Hematopoietic multipotent progenitor cell treated with erythropoietin and hydrocortisone succinate and interleukin-3 and kit ligand, for 17 days (in vitro differentiated cells): ENCODE measurements at places on chromosomes 12 and 14.
A peak's percentile ranks its signal among the peaks of the same experiment; 100 is the strongest.

GRCh38 chr14:23009939-23010726 lies at the start of gene C14orf93:
Gene C14orf93, minus strand, starts transcription at chr14:23010143. Its CDS starts 11,120 bp downstream, at chr14:22999023.
- peak; percentile 80 for DNase-seq

GRCh38 chr14:53993920-53994607 lies 37.4 kb upstream of the BMP4 start:
- DNase-seq: no peak

- no peak for DNase-seq
Observed at GRCh38 chr12:61356485-61356884, 903.7 kb upstream of the USP15 start.

DNA sequence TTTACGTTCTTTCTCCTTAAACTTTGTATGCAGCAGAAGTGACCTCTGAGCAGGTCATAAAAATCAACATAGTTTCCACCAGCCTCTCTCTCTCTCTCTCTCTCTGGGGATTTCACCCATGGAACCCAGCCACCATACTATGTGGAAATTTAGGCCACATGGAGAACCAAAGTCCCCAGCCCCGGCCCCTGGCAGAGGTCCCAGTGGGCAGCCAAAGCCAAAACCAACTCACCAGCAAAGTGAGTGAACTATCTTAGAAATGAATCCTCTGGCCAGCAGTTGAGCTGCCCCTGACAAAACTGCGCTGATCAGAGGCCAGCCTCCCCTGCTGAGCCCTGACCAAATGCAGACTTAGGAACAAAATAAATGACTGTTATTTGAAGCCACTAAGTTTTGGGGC lies 9.2 kb downstream of the DUSP6 start:
- no peak for DNase-seq

DNA sequence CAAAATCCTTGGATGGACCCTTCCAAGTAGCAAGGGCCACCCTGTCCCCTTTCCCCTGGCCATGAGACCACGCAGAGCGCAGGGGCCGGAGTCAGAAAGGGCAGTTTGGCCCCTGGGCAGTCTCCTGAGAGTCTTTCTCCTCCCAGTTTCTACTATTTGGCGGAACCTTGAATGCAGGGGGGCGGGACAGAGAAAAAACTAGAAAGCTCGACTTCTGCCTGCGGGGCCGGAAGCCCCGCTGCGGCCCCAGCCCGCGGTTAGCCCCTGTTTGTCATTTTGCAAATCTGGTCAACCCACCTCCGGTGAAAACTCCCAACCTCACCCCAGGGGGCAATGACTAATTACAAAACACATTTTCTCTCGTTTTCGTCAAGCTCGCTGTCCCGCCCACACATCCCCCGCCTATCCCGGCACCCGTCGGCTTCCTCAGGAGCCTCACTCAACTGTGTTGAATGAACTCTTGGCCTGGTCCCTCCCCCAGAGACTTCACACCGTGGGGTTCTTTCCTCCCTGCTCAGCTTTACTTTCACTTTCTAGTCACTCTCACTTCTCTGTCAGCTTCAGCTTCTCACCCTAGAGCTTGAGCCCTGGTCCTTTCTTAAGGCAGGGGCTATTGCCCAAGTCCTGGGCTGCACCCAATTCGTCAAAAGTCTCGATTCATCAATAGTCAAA lies 66.7 kb downstream of the IRF2BPL start:
- peak; percentile 34 for DNase-seq

- DNase-seq: no peak
Observed at GRCh38 chr12:116609319-116610114, 50.3 kb downstream of the MAP1LC3B2 start.

DNA sequence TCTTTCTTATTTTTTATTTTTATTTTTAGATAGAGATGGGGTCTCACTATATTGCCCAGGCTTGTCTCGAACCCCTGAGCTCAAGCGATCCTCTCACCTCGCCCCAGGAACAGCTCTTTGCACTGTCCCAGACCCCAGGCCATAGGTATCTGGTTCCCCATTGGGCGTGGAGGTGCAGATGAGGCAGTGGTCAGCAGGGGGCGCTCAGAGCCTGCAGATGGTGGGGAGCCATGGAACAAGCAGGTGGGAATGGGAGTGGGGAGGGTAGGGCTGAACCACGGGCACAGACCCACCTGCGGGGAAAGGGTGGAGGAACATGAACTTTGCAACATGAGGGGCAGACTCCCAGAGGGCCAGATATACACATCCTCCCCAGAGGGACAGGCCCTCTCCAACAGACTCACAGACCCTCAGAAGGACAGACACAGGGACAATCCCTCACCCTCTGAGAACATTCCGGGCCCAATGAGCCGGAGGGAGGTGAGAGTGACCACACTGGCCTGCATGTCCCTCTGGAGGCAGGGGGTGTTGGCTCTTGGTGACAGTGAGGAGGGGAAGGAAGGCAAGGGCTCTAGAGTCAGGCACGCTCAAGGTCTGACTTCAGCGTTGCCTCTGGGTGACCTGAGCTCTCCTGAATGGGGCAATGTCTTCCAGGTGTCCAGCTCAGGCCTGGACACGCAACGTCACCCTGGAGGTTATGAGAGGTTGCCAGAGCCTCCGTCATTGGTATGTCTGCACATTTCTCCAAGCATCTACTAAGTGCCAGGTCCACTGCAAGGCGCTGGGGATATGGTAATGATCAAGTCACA lies 34.9 kb downstream of the KRT80 start:
- peak; percentile 73 for DNase-seq

DNA sequence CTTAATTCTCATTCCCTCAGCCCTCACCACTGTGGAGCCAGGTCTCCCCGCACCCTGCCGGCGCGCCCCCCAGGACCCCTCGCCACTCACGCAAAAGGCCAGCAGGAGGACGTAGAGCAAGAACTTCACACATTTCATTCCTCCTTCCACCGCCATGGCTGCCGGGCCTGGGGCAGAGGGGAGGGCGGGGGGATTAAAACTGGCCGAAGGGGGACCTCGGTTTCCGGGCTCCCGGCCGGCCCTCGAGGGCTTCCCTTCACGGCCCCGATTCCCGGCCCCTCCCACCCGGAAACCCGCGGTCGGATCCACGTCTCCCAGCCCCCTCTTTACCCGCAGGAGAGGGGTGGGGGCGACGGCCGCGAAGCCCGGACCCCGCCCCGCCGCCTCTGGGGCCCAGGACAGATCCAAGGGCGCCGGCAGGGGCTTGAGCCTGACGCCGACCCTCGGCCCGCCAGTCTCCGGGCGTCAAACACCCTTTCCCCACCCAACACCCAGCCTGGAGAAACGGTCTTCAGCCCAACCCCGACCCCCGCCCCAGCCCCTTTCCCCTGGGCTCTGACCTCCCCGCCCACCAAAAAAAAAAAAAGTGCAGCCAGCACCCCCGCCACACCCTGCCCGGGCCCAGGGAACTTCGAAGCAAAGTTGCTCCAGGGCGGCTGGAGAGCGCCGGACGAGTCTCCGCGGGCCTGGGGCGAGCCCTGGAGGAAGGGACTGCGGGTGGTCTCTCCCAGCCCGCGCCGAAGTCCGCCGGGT lies 447 bp downstream of the CD63 start:
- DNase-seq: no peak

DNA sequence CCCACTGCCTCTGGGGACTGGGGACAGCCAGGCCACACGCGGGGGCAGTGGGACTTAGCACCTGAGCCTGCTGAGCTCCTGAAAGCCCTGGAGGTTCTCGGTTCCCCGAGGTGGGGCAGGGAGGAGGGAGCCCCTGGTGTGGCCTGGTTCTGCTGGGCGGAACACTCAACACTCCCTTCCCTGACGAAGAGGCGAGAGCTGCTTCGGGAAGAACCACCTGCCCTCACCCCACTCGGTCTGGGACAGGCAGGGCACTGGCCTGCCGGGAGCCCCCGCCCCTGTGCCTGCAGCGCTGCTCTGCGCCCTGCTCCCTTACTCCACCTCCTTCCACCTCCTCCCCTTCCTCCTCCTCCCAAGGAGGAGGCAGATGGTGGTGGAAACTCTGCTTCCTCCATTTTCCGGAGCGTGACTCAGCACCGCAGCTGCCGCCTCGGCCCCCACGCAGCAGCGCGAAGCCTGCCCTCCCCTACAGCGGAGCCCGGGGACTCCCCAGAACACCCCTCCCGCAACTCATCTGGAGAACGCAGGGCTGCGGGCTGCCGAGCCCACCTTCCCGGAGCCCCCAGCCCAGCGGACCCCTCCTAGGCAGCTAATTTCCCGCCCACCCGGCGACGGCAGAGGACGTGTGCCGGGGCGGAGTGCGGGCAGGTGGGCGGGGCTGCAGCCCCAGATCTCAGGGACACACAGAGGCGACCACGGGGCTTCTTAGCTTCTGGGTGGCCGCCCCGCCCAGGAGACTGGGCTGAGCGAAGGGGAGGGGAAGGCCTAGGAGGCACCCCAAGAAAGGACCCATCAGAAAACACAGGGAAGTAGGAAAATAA lies 11.7 kb upstream of the INF2 start:
- DNase-seq: peak; percentile 90

GRCh38 chr14:77574446-77575115 lies 41.9 kb downstream of the SPTLC2 start:
- no peak for DNase-seq

- DNase-seq: no peak
Observed at GRCh38 chr14:65966188-65966587, 520.0 kb upstream of the CCDC196 start.

- no peak for DNase-seq
Observed at GRCh38 chr12:31874961-31875608, 84.1 kb upstream of the RESF1 start.

DNA sequence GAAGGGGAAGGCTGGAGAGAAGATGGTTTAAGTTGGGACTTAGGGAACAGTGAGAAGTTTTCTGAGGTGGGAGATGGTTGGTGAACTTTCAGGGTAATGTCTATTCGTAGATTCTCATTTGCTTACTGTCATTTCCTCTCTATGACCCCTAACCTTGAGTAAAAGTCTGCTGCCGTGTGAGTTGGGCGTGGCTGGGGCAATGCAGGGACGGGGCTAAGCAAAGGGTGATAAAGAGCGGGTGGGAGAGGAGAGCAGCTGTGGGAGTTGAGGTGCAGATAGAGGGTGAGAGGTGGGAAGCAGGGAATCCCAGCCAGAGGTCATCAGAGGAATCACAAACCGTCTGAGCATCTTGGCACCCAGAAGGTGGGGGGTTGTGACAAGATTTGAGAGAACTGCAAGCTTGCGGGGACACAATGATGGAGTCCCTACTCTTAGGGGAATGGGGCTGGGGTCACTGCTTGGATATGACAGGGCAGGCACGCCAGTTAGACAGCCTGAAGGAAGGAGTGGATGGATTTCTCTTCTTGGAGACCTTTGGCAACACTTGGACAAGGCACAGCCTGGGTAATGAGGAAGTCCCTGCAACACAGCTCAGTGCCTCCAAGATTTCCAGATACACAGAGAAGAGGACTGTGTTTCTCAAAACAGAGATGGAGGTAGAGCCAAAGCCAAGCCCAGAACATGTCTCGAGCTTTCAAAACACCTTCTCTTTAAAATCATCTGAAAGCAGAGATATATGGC lies 45.9 kb upstream of the CTDSP2 start:
- no peak for DNase-seq

GRCh38 chr14:105151838-105152793 lies 16.5 kb downstream of the JAG2 start:
- DNase-seq: no peak

GRCh38 chr14:20719777-20720176 lies 25.9 kb upstream of the EDDM3A start:
- DNase-seq: no peak

DNA sequence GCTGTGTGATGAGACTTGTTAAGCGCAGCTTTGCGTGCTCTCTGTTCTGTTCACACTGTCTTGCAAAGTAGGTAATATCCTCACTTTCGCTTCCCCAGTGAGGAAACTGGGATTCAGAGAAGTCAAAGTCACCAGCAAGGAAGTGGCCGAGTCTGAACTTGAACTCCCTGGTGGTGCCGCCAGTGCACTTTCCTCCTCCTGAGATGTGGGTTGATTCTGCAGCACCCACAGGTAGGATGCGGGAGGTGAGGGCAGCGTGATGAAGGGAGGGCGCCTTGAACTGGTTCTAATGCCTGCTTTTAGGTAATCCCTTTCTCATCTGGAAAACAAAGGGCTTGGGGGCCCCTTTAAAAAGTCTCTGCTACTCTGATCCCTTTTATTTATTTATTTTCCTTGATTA lies 54.9 kb upstream of the IGF1 start:
- no peak for DNase-seq

DNA sequence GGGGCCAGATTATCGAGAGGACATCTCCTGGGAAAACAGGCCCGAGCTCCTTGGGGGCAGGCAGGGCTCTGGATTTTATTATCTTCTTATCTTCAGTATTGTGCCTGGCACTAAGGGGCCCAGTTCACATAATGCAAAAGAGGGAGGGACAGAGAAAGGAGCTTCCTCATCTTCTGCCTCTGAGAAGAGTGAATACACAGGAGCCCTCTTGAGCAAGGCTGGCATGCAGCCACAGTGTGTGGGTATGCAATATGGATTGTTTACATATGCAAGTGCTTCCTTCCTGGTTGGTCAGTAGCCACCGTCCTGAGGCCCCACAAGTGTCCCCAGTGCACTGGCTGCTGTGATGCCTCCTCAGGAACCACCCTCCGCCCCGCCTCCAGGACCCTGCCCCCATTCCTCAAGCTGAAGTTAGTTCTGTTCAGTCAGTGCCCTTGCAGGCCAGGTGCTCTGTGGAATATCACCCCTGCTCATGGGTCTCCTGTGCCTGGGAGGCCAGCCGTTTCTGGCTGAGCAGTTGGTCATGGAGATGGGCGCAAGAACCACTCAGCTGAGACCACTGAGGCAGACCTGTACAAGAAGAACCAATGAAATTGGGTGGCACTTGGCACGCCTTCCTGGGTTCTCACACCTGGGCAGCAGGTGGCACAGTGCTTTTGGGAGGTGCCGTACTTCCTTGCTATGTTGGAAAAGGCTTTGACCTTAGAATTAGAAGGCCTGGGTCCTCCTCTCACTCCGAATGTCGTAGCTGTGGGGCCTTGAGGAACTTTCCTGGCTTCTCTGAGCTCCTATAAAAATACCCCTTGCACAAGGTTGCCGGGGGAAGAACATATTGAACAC lies 35.1 kb upstream of the ACTN1 start:
- no peak for DNase-seq

GRCh38 chr12:96311191-96311590 lies 89.0 kb downstream of the CDK17 start:
- no peak for DNase-seq

- no peak for DNase-seq
Observed at GRCh38 chr12:130459916-130460315, 122.2 kb downstream of the PIWIL1 start.
